Activated CD4-positive, alpha-beta T cell treated with anti-CD3 and anti-CD28 coated beads, Interleukin-2, amount 50 U/mL, for 24 hours (primary cell): ENCODE measurements at places on chromosomes 16 and 17.

DNA sequence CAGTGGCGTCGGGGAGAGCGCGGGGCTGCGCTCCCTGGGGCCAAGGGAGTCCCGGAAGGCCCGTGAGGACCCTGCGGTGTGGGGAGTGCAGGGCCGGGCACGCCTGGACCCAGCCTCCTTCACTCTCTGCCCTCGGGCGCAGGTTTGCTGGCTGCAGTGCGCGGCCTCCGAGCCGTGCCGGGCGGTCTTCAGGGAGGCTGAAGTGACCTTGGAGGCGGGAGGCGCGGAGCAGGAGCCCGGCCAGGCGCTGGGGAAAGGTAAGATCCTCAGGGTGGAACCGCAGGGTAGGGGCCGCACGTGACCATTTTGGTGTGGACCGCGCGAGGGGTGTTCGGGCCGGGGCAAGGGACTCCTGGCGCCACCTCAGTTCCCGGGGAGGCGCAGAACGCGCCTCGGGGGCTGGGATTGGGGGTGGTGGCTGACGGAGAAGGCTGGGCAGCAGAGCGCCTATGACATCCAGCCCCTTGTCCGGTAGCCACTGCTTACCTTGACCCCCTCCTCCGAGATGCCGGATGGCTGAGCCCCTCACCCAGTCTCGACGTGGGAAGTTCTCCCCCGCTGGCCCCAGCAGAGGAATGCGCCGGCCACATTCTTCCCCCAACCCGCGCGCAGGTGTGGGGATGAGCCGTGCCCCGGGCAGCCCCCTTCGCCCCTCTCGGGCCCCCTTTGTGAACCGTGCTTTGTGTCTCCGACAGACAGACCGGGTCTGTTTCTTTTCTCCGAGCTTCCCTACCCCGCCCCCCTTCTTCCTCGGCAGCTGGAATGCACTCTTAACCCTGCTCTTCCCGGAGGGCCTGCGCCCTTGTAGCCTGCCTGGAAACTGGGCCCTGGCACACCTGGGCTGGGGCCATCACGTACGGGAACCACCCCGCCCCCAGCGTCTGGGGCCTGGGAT, 631 bp downstream of the CDH3 start:
- no peak for DNase-seq

GRCh38 chr17:77186141-77186604, 45.4 kb downstream of the SEC14L1 start:
- DNase-seq: no peak

GRCh38 chr17:9487406-9487805, 88.2 kb downstream of the STX8 start:
- no peak for DNase-seq

DNA sequence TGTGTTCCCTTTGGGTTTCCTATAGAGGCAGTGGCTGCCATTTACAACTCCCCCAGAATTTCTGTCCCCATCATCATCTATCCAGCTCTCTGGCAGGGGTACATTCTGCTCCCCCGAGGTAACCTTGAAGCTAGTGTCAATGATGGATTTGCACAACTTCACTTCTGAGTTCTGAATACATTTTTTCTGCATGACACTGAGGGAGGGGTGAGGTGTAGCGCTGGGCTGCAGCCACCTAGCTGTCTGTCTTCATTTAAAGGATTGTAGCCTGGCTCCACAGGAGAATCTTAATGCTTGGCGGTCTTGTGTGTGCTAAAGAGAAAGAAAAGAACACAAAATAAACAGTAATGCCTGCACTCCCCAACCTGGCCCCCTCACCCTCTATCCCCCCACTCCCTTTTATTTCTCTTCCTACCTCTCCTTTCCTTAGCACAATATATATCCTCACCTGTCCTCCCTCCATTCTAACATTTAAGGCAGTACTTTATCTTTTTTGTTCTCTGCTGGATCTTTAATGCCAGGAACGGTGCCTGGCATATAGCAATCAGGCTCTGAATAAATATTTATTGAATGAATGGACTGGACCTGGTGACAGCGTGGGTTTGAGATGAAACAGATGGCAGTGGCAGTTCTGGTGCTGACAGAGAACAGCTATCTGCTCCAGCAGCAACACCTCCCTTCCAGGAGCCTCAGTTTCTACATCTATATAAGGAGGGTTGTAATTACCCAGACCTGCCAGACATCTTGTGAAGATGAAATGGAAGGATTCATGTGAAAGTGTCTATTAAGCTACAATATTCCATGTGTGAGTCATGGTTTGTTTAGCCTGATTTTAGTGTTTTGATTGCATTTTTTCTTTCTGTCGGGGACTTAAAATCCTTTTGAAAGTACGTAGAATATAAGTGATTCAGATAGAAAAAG, 163.5 kb upstream of the CDH11 start:
- DNase-seq: no peak

- DNase-seq: no peak
These were observed 156.4 kb upstream of the ANKFN1 start for GRCh38 chr17:55996826-55997225.

DNA sequence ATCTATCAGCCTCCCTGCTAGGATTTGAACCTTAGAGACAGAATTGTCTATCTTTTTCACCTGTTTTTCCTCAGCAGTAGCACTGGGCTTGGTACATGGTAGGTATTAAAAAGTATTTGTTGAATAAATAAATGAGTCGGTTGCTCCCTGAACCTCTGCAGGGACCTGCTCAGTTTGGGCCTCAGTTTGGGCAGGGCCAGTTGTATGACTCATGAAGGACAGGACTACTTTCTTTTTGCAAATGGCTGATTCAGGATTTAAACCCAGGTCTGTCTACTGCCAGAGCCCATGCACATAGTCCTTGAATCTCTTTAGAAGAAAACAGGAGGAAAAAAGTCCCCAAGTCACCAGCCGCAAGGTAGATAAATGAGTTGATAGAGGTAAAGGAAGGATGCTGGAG, 3.1 kb downstream of the MMP2 start:
- no peak for DNase-seq

DNA sequence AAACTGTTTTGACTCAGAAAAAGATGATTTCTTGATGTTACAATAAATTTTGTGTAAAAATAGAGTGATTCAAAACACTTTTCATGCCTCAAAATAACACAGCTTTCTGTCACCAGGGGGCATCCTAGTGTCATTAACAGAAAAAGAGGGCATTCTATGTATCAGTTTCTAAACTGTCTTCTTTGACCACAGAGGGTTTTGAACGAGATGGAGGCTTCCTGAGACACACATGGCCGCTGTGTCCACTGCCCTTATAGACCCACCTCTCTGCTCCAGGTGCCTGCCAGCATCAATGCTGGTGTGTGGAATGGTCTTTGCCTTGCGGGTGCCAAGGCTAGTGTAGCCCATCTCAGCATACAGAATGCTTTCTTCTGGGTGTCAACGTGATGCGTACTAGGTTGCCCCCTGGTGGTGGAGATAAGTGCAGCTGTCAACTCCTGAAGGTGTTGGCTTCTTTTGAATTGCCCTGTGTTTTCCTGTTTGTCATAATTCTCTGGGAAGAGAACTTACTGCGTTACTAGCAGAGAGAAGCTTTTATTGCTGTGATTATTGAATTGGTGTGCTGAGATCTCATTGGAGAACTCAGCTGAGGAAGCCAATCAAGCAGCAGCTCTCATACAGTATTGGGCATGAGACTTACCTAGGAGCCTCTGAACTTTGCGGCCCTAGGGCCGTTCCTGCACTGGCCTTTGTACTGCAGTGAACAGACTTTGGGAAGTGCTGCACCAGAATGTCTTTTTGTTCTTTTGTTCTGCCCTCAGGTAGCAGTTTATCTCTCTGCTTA, 38.6 kb downstream of the USP10 start:
- peak; percentile 71 for DNase-seq
